ENCODE measurements at places on chromosomes 1 and 21.
A peak's percentile ranks its signal among the peaks of the same experiment; 100 is the strongest.

GRCh38 chr1:87600854-87601253 lies 272.2 kb downstream of the LMO4 start:
- no peak for DNase-seq

GRCh38 chr1:212110617-212111016 lies 75.1 kb downstream of the DTL start:
- no peak for DNase-seq

DNA sequence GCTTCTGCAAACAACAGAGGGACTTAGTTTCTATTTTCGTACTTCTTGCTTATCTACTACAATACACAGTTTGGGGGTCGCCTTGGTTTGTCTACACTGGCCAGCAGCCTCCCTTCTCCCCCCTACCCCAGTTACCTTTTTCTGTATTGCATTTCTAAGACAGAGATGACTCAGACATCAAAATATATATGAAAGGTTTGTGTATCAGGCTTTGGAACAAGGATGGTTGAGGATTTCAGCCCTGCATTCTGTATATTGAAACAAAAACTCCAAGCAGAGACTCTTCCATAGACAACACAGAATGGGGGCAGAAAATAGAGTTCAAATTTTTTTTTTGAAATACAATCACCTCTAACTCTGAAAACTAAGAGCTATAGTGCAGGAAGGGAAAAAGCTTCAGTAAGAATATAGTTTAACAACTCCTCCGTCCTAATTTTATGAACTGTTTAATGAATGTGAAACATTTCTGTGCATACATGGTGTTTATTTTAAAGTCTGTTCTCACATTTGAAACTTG lies 1.9 kb downstream of the SAMD13 start:
- DNase-seq = no peak

DNA sequence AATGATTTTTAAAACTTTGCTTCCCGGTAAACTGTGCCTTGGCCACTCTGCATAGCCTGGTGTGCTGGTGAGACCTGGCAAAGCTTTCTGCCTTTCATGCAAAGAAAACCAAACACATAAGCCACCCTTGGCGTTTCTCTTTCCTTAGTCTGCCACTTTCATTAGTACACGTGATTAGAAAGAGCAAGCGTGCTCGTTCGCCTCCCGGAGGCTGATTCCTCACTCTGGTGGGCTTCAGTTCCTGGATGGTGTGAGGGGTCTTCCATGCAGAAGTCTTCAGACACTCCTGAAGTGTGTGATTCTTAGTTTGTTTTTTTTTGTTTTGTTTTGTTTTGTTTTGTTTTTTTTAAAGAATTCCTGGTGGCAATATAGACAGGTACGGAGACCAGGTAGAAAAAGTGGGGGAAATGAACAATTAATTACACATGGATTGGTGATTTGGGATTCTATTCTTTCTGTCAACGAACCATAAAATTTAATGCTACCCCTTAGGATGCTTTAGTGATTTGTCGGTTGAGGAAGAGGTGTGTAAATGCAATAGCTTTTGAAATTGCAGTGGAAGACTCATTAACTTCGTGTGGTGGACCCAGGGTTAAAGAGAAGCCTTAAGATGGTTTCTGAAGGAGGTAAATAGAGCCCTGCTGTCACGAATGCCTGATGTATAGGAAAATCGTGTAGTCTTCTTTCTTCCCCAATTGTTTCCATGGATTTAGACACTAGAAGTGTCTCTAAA lies 2.1 kb downstream of the GALNT2 start:
- no peak for DNase-seq

- DNase-seq = no peak
Measured at GRCh38 chr1:50106095-50106761, 2.5 kb upstream of the ELAVL4 start.

- no peak for DNase-seq
Measured at GRCh38 chr1:184895086-184895485, 79.2 kb downstream of the NIBAN1 start.

- peak; percentile 46 for DNase-seq
Measured at GRCh38 chr1:212699104-212699624, 476 bp downstream of the BATF3 start.

GRCh38 chr1:185608177-185608576 lies 126.0 kb upstream of the HMCN1 start:
- no peak for DNase-seq

DNA sequence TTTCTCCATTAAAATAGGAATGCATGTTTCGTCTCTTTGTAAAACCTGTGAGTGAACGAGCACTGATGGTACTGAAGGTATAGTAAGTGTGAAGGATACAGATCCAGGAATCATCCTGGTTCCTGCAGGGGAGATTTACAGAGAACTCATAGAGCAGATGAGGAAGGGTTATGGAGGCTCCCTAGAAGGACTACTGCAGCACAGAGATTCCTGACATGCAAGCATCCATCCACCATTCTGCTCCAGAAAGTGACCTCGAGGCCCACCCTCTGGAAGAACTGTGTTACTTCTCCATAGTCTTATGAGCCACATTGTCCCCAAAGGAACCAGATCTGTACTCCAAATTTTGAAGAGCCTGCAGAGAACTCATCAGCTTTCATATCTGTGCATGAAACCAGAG lies 14.5 kb downstream of the MKNK1 start:
- DNase-seq = no peak

DNA sequence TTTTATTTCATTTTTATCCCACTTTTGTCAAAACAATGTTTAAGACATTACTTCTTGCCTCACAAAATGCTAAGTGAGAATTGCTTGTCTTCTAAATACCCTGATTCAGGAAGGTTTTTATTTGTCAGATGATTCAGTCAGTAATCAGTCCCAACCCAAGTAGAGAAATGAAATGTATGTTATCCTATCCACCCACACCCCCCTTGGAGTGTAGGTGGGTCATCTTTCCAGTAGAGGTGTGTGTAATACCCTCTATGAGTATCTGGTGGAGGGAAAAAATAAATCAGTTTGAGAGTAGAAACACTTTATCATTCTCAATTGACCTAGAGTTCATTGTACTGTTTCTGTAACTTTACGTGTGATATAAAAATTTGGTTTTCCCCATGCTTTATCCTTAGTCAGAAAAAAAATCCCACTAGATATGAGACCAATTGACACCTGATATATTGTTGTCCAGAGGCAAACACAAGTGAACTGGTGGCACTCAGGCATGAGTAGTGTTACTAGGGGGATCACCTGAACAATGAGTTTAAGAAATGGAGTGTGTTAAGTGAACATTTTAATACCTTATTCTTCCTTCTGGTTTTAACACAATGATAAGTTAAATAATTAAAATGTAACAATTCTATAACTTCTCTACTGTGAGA lies 153.8 kb upstream of the C1orf105 start:
- DNase-seq = no peak

DNA sequence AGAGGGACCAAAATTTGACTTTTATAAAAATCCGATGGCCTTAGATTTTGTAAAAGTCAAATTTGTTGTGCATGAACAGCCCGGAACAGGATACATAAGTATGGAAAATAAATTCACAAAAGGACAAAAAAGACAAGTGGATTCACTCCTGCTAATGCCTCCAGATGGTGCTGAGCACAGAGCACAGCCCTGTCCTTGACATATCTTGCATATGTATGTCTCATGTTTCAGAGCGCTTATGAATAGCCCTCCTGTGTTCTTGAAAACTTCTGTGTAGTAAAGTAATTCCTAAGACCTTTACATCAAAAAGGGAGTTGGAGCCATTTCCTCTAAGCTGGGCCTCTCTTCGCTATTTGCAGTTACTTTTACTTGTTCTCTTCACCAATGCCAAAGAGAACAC lies 110.7 kb upstream of the RAB3GAP2 start:
- no peak for DNase-seq

DNA sequence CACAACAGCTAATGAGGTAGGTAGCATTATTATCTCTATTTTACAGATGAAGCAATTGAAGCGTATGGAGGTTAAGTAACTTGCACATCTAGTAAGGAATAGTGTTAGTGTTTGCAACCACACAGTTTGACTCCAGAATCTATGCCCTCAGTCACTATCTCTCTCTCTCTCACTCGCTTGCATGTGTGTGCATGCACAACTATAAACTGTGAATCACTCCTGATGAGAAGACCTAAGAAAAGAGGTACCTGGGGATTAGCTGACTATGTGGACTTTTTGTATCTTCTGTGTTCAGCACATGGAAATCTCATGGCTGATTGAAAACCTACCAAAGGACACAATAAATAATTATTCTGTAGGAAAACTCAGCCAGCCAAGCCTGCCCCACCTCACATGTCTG lies 295.5 kb downstream of the BRINP2 start:
- no peak for DNase-seq

DNA sequence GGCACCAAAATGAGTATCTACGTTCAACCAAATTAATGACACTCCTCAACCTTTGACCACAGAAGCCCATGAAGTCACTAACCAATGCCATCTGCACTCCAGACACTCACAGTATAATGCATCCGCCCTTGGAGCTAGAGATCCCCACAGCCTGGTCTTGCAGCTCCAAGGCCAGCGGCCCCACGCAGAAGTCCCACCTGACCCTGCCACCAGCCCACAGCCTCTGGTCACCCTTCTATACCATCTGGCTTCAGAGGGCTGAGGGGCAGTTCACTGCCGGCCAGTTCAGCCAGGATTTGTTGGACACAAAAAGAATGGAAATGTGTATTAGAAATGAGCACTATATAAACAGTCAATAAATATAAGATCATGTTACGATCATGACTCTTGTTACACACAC lies 211.2 kb downstream of the RRAGC start:
- no peak for DNase-seq

DNA sequence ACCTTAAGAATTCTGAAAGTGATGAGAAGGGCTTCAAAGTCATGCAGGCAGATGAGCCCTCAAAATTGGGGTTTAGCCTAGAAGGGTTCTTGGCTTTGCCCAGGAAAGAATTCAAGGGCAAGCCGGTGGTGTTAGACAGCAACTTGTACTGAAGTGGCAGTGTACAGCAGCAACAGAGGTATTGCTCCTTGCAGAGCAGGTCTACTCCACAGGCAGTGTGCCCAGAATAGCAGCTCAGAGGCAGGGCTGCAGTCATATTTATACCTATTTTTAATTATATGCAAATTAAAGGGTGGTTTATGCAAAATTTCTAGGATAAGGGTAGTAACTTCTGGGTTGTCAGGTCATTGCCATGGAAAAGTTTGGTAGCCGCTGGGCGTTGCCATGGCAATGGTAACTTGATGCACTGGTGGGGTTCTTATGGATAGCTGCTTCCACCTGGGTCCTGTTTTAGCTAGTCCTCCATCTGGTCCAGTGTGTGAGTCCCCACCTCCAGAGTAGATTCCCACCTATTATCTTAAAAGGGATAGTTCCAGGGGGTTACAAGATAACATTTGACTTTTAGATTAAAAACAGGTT lies 57.9 kb upstream of the CR2 start:
- no peak for DNase-seq

DNA sequence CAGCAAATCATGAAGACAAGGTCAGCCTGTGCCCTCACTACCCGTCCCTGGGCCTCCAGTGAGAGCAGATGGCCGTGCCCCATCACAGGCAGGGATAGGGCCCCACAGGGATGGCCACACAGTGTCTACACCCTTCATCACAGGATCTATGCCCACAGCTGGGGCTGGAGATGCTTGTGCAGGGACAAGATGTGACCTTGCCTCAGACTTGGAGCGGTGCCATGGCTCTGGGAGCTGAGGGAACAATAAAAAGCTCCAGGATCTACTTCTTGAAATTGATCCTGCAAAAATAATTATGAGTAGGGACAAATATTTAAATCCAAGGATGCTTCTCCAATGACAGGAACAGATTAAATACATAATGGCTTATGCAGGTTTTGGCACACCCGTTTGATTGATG lies 25.4 kb upstream of the TCEA3 start:
- DNase-seq = no peak

DNA sequence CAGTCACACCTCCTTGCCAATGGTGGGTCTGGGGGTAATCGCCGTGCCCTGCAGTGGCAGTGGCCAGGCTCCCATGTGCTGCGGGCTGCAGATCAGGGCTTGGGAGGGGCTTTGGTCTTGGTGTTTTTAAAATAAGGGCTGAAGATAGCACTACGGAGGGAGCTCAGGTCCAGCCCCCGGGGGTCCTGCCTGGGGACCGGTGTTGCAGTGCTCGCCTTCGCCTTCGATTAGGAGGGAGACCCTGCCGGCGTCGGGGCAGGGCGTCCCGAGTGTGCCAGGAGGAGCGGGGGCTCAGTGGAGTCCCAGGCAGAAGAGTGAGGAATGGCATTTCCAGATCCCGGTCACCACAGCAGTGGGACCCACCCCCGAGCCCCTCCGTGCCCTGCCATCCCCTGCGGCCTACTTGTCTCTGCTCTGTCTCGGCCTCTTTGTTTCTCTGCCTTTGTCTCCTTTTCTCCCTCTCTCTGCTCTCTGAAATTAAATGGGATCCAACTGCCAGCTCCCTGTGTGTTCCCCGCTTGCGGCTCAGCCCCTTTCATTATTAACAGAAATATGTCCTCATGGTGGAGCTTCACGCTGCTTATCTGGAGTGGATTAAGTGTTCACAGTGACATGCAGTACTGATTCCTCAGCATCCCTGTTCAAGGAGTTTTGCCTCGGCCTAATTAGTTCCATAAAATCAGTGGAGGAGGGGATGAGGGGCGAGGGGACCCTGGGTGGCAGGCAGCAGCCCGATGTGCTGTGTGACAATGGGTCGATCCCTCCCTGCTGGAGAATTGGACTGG lies 44.4 kb downstream of the DMRTB1 start:
- no peak for DNase-seq

- no peak for DNase-seq
Measured at GRCh38 chr1:10449751-10450150, at the start of gene CORT. CORT (plus strand) TSS chr1:10450031; CDS start chr1:10450224, 193 bp downstream.

DNA sequence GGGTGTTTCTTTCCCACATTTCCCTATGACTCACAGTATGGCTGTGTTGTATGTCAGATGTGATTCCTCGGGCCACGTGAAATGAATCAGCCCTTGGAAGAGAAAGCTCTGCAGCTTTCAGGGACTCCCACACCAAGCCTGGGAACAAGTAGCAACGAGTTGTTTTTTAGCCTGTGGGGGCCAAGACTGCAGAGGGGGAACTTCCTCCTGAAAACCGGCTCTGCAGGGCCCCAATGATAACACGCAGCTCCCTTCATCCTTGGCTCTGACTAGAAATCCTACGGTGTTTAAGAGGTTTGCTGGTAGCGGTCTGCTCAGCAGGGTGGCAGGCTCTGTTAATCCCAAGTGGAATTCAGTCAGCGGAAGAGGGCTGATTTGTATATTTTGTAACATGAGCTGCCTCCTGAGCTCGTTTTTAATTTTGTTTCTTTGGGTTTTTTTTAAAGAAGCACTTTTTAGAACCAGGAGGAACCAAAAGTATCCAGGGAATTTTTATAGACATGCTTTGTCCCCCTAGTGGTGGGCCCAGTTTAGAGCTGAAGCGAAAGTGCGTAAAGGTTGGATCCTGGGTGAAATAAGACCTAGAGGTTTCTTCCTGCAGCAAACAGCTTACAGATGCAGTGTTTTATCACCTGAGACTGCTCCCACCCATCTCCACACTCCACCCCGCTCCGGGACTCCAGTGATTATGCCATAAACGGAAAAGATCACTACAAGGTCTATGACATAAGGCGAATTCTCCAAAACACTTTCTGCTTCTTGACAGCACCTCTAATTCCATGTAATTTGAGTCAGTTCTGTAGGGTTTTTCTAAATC lies 48.8 kb downstream of the LAMC2 start:
- no peak for DNase-seq
